ENCODE measurements at places on chromosomes 7 and 10.

GRCh38 chr7:77797734-77798393 lies 370 bp downstream of the TMEM60 start:
- DNase-seq, result no peak

- peak; percentile 23 for DNase-seq
Observed at GRCh38 chr7:91034459-91035368, 229.5 kb upstream of the FZD1 start.

DNA sequence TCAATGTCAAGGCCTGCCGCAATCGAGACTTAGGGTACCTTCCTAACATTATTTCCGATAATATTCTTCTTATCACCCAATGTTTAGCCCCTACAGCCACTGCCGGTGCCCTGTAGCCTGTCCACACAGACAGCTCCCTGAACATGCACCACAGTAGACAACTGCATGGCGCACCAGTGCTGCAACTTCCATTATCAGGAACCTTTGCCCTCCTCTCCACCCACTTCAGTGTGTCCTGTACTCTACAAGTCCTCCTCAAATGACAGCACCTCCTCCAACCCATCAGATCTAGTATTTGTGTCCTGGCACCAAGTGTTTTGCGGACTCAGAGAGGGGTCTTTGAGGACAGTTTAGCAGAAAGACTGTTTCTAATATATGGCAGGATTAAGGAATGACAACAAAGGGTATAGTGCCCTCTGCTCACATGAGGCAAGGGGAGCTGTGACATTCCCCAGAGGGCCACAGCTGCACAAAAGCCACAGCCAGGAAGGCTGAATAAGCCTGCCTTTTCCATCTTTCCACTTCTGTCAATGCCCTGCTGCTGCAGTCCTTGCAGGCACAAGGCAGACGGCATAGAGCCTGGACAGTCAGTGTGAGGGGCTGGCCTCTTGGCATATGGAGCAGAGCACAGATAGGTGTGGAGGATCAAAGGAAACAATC lies 335.4 kb downstream of the PARD3 start:
- no peak for DNase-seq

DNA sequence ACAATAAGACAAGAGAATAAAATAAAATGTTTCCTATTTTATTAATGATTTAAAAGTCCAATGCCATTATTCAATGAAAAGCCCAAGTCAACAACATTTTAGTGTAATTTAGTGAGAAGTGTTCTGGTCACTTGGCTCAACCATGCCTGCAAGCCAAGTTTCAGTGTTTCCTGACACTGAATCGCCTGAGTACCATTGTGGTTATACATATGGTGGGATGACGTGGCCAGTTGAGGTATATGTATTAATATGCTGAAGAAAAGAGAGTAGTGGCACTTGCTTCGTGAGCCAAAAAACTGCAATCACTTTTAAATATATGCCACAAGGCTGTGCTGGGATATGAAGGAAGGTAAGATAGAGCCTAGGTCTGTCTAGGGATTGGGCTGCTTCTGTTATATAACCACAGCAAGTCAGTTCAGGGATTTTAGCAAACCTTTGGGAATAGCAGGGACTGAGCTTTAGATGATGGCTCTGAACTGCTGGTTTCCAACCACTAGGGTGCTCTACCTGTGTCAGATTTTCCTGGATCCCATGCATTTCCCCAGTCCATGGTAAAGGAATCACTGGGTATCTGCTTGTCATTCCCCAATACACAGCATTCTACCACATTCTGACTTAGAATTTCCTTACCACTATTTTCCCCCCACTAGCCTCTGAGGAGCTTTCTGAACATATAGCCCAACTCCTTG lies 214.0 kb upstream of the PRPS1L1 start:
- DNase-seq, result no peak

DNA sequence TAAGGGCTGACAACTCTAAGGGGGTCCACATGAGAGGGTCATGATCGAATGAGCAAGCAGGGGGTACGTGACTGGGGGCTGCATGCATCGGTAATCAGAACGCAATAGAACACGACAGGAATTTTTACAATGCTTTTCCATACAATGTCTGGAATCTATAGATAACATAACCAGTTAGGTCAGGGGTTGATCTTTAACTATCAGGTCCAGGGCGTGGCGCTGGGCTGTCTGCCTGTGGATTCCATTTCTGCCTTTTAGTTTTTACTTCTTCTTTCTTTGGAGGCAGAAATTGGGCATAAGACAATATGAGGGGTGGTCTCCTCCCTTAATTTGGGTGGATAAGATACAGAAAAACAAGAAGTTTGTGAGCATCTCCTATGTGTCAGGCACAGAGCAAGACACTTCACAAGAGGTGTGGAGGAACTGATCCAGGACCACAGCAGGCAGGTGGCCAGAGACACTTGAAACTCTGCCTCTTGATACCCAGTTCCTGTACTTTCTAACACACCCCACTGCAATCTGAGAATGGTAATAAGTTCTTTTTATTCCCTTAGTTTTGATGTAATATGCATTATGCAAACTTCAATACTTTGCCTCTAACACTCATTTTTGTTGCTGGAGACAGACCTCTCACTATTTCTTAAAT lies 18.0 kb upstream of the MRLN start:
- no peak for DNase-seq

GRCh38 chr7:18550574-18550973 lies 55.0 kb downstream of the HDAC9 start:
- DNase-seq, result no peak

DNA sequence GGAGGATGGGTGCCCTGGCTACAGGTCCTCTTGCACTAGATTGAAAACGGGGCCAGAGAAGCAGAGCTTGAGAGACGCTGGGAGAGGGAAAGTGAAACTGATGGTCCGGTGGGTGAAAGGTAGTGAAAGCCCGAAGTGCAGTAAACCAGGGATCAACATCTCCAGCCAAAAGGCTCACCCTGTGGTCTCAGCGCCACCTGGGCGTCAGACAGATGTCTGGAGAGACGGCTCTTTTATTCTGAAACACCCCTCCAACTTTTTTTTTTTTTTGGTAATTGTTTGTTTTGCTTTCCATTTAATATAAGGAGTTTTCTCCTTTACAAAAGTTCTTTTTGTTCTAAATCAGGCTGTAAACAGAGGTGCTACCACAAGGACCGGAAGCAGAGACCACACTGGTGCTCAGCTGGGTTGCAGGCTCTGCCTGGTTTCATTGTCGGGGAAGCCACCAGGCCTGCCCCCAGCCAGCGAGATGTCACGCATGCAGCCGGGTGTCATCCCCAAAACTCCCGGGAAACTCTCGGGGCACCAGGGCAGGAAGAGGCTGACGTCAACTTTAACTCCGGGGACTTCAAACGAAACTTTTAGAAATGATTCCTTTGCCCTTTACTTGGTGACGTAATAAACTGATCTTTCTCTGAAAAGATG lies 11.2 kb downstream of the IL2RA start:
- no peak for DNase-seq

DNA sequence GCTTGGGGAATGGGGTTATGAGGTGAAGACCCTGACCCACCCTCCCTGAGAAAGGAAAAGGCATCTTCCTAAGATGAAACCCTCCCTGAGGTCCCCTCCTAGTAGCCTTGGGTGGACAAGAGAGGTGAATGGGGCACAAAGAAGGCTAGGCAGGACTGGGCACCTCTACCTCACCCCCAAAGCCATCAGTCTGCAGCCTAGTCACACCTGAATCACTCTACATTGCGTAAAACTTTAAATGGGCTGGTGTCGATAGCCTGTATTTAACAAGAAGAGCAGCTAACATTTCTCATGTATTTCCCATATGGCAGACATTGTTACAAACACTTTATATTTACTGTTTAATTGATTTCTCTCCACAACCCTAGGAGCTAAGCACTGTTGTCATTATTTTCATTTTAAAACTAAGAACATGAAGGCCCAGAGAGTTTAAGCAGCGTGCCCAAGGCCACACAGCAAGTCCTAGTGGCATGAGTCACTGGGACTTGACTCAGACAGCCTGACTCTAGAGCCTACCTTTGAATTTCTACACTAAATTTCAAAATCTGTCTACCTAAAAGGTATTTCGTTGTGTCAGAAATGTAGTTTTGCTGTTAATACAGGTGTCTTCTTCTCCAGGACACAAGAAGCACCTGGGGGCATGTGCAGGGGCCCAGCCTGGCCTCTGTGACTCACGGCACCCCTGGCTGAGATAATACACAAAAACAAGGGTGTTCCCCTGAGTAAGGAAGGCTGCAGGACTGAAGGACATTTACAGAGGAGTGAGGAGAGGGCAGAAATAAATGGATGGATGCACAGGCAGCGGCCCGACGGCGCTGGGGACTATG lies 3.4 kb downstream of the AOC1 start:
- DNase-seq, result no peak

DNA sequence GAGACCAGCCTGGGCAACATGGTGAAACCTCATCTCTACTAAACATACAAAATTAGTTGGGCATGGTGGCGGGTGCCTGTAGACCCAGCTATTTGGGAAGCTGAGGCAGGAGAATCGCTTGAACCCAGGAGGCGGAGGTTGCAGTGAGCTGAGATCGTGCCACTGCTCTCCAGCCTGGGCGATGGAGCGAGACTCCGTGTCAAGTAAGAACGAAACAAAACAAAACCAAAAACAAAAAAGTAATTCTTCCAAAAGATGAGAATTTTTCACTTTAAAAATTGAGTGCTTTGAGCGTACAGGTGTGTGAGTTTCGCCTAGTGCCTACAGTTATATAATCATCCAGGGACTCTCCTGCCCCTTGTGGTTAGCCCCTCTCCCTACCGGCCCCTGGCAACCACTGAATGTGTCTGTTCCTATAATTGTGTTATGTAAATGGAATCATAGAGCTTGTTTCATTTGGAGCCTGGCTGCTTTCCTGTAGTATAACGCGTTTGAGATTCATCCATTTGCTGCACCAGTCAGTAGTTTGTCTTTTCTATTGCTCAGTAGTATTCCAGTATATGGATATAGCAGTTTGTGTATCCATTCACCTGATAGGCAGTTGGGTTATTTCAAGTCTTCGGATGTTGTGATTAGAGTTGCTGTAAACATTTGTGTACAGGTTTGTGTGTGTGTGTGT lies 80.0 kb downstream of the RBM33 start:
- no peak for DNase-seq

DNA sequence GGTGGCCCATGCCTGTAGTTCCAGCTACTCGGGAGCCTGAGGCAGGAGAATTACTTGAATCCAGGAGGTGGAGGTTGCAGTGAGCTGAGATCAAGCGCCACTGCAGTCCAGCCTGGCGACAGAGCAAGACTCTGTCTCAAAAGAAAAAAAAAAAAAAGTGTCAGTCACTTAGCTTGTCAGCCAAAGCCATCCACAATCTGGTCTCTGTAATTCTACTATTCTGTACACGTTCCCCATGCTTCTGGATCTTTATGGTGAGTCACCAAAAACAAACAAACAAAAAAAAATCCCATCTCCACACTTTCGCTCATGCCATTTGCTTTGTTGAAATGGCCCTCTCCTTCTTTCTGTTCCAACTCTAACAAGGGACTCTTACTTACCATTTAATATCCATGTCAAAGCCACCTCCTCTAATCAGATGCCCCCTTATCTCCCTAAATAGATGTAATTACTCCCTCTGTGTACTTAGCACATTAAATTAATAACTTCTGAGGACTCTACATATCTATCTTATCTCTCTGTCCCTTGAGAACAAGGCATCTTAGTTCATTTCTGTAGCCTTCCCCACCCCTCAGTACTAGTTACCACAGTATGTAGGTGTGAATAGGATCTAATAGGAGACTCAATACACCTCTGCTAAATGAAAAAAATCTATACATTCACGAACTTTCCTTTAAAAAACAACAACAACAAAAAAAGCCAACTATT lies 128.4 kb downstream of the ELMO1 start:
- DNase-seq, result no peak

GRCh38 chr10:51521605-51522004 lies 177.8 kb downstream of the CSTF2T start:
- no peak for DNase-seq

- no peak for DNase-seq
Observed at GRCh38 chr7:75559976-75560365, 67.9 kb downstream of the SPDYE5 start.

- DNase-seq, result no peak
Observed at GRCh38 chr7:1548438-1548831, 7.6 kb downstream of the TMEM184A start.

- DNase-seq, result no peak
Observed at GRCh38 chr10:133167693-133168616, 7.9 kb downstream of the KNDC1 start.

- no peak for DNase-seq
Observed at GRCh38 chr7:79165225-79165624, 288.2 kb downstream of the MAGI2 start.

DNA sequence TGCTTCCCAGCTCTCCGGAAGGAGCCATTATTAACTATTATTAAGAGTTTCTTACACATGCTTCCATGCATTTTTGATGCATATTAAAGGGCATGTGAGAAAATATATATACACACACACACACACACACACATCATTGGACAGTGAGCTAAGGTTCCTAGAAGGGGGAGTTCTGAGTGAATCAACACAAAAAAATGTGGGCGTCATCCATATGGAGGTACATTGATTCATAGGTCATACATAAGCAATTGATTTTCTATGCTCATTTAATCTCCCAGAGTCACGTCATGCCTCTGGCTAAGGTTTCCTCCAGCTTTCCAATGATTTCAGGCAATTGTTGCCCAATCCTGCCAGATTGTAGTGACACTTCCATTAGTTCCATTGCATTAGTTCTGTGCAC lies 269.4 kb downstream of the DNAJB9 start:
- no peak for DNase-seq

GRCh38 chr10:43945908-43946307 lies 297.2 kb upstream of the ZNF32 start:
- no peak for DNase-seq

GRCh38 chr10:131938681-131939080 lies 37.9 kb downstream of the PPP2R2D start:
- DNase-seq, result no peak

DNA sequence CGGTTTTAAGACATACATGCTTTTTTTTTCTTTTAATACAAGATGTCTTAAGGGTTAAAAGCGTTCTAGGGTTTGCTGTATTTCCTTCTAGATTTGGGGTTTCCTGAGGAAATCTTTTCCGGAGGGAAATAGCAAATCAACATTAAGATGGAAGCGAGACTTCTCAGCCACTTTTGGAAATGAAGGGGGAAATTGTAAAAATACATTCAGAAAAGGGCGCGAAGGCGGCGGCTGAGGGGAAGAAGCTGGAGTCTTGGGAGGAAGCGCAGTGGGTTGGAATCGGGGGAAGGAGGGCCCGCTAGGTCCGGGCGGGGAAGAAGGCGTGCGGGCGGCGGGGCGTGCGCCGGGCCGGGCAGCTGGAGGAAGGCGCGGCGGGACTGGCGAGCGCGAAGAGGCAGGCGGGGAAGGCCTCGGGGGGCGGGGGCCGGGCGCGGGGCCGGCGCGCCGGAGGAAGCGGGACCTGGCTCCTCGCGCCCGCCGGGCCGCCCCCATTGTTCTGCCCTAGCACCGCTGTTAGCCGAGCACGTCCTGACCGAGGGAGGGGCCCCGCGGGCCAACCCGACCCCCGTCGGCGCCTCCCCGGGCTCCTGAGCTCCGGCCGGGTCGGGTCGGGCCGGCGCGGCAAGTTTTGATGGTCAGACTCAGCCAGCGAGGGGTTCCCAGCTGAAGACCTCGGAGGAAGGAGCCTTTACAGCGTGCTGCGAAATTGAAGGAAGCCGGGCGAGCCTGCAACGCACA lies 1.5 kb upstream of the SKIDA1 start:
- DNase-seq, result peak; percentile 75

DNA sequence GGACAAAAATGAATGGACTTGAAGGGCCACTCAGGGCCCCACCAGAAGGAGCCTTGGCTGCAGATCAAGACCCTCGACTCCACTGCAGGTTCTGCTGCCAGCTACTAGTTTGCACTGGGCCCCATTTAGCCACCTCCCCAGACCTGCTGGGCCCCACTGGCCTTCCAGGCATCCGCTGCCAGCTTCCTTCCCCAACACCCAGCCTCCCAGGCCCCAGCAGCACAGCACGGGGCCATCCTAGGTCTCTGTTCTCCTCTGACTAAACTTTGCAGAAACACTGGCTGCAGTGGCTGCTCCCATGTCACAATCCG lies 277.4 kb upstream of the KLF14 start:
- peak; percentile 57 for DNase-seq

All from nucleus accumbens (tissue), 56 donors.